ENCODE measurements at places on chromosomes 1 and 21. TPM values are rescaled to one million over a fixed set of nuclear protein-coding genes. Genes with fewer than 3 reads are reported as not detected.

Gene VTCN1
- not detected for total RNA-seq

Gene MAP3K7CL
- total RNA-seq = 0.15 TPM

Gene TMEM200B
- 1.1 TPM for total RNA-seq

GRCh38 chr1:47841356-47841755 is 155.8 kb downstream of the TRABD2B start:
- H3K27ac ChIP-seq = peak overlapping the region; percentile 67
- no peaks in the 10 kb centered on the region for H3K27me3 ChIP-seq
- no peak overlapping the region for H3K4me3 ChIP-seq
- no peaks in the 10 kb centered on the region for H3K36me3 ChIP-seq

GRCh38 chr1:210446479-210446878 is 117.8 kb downstream of the HHAT start:
- no peak for DNase-seq
- H3K4me3 ChIP-seq = no peak overlapping the region
- no peaks in the 10 kb centered on the region for H3K27me3 ChIP-seq
- no peaks in the 10 kb centered on the region for H3K4me1 ChIP-seq
- H3K27ac ChIP-seq = no peak overlapping the region

DNA sequence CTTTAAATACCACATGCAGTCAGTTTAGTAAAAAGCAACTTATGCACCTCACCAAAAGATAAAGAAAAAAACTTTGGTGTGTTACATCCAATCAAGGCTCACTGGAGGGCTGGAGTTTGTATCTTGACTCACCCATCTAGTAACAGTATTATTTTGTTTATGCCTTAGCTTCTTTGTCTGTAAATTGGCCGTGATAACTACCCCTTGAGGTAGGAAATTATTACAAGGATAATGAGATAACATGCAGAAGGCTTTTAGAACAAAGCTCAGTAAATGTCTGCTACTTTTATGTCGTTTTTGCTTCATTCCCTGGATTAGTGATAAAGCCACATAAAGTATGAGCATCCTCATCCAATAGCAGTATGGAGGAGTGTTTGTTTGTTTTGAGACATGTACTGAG is 94.8 kb downstream of the ATP5PO start:
- no peak overlapping the region for H3K27ac ChIP-seq
- no peak for DNase-seq
- H3K4me3 ChIP-seq = no peak overlapping the region
- H3K27me3 ChIP-seq = no peaks in the 10 kb centered on the region

DNA sequence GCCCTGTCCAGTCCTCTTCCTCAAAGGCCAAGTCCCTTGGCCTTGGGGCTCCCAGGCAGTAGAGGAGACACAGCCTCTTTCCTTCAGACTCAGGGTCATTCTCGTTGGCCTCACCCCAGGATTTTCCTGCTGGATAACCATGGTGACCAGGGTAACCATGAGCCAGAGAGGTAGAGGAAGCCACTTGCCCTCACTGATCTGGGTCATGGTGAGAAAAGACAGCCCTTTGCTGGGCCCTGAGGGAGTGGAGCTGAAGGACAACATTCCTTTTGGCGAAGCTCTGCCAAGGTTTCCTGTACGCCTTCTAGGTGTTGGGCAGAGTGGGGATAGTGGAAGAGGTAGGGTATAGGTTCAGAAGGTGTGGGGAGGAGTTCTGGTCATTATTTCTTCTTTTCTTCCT is 53.1 kb upstream of the WNT4 start:
- no peak for DNase-seq
- H3K4me1 ChIP-seq = no peaks in the 10 kb centered on the region
- no peak overlapping the region for H3K27ac ChIP-seq
- no peaks in the 10 kb centered on the region for H3K36me3 ChIP-seq

DNA sequence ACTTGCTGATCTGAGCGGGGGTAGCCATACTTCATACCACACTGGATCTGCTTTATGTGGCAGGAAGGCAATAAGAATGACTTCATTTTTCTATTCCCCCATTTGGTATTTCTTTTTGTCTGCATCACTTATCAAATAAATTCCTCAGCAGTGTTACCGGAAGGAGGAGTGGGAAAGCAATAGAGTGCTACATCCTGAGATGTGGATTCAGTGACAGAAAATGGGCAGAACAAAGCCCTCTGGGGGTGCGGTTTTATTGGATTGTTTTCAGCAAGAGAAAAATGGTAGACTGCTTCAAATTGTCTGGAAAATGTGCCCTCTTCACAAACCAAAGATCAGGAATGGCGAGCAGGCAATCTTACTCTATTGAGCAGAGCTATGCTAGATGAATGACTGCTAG is 751.9 kb upstream of the NEGR1 start:
- H3K4me1 ChIP-seq = no peaks in the 10 kb centered on the region
- no peak for DNase-seq
- no peaks in the 10 kb centered on the region for H3K36me3 ChIP-seq
- no peak overlapping the region for H3K27ac ChIP-seq
- H3K4me3 ChIP-seq = no peak overlapping the region

- no peak overlapping the region for H3K27ac ChIP-seq
- no peak for DNase-seq
- no peaks in the 10 kb centered on the region for H3K27me3 ChIP-seq
- no peak overlapping the region for H3K4me3 ChIP-seq
Observed at GRCh38 chr1:65674522-65674921, 118.2 kb upstream of the PDE4B start.

DNA sequence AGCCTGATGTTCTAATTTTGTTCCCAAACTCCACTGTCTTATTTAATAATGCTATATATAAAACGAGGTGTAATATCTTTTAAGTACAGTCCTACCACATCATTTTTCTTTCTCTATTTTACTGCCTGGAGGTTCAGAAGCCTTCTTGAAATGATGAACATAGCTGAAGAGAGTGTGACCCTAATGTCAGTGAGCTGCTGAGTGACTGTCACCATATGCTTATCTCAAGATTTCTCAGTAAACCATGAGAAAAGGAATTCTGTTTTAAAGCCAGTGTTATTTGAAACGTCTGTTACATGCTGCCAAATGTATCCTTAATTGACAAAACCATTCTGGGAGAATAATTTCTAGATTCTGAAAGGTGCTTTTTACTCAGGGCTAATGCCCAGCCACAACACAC is 503.5 kb upstream of the TMPRSS15 start:
- no peak overlapping the region for H3K4me3 ChIP-seq
- no peaks in the 10 kb centered on the region for H3K27me3 ChIP-seq
- no peaks in the 10 kb centered on the region for H3K36me3 ChIP-seq
- H3K27ac ChIP-seq = no peak overlapping the region
- no peaks in the 10 kb centered on the region for H3K4me1 ChIP-seq

DNA sequence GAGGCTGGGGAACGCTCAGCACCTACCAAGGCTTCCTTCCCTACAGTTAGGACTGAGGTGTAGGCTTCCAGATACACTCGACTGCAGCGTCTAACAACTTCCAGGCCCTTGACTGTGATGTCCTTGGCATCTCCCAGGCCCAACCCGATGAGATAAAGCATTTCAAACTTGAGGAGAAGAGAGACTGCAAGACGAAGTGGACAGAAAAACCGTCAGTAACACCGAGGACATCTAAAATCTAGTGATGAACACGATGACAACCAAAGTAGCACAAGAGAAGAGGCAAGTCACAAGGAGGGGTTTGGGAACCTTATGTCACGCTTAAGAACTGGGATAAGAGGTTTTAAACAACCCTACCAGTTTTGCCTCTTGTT is 314 bp downstream of the DPH5 start:
- H3K4me1 ChIP-seq = peaks cover 38% of the 10 kb centered on the region
- peak; percentile 13 for DNase-seq
- H3K4me3 ChIP-seq = peak overlapping the region; percentile 90
- no peaks in the 10 kb centered on the region for H3K36me3 ChIP-seq
- H3K27ac ChIP-seq = peak overlapping the region; percentile 81

DNA sequence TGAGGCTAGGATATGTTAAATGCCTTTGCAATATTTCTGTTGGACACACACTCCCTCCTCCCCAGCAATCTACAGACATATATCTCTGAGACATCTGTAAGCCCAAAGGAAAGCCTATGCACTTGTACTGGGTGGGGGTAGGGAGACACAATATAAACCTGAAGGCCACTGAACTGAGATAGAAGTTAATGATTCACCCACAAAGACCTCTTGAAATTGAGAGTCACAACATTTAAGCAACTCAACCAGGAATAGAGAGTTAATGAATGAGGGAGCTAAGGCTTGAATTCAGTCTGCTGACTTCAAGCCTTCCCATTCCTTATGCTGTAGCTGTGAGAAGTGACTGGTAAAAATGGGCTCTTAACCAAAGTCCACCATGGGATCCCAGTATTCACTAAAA is 5.0 kb downstream of the OR10J1 start:
- H3K27me3 ChIP-seq = no peaks in the 10 kb centered on the region
- no peak for DNase-seq
- no peaks in the 10 kb centered on the region for H3K4me1 ChIP-seq
- H3K36me3 ChIP-seq = no peaks in the 10 kb centered on the region
- H3K27ac ChIP-seq = no peak overlapping the region

- H3K4me1 ChIP-seq = peaks cover 48% of the 10 kb centered on the region
- H3K4me3 ChIP-seq = 0 out of 2 replicates have a peak overlapping the region, but pooled peaks have one; percentile 5
- peak; percentile 76 for DNase-seq
- no peaks in the 10 kb centered on the region for H3K27me3 ChIP-seq
Observed at GRCh38 chr1:234327577-234328164, 45.6 kb upstream of the COA6 start.

Data from HepG2 (cell line).